ENCODE measurements at places on chromosomes 4 and X.

GRCh38 chrX:19535476-19535875, 20.2 kb upstream of the MAP3K15 start:
- no peak for DNase-seq

DNA sequence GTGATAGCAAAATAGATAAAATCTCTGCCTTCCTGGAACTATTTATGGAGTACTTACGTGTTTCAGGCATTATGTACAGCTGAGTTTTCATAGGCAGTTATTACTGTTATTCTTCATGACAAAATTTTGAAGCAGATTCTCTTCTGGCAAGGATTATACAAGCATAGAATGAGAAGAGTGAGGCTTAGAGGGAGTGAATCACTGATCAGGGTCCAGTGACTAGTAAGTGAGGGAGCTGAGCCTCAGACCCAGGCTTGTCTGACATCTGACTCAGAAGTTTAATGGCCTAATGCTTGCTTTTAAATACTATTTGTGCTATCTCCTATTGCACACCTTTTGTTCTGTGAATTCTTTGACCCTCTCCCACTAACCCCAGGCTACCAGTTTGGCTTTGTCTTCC, 110.6 kb downstream of the DTHD1 start:
- DNase-seq, result no peak

DNA sequence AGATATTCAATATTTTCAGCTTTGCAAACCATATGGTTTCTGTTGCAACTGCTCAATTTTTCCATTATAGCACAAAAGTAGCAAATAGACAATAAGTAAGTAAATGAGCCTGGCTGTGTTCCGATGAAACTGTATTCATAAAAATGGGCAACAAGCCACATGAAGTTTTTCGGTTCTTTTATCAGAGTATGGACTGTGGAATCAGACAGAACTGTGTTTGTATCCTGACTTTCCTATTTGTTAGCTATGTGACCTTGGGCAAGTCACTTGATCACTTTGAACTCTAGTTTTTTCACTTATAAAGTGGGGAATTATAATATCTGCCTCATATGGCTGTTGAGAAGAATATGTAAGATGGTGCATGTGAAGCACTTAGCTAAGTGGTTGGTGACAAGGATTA, 23.4 kb upstream of the ADGRA3 start:
- no peak for DNase-seq

GRCh38 chr4:28490669-28491068, 1630.0 kb downstream of the STIM2 start:
- DNase-seq, result no peak

GRCh38 chrX:118802857-118803256, 20.8 kb upstream of the ZCCHC12 start:
- no peak for DNase-seq

GRCh38 chr4:25800245-25800644, 62.5 kb downstream of the SEL1L3 start:
- DNase-seq, result no peak

DNA sequence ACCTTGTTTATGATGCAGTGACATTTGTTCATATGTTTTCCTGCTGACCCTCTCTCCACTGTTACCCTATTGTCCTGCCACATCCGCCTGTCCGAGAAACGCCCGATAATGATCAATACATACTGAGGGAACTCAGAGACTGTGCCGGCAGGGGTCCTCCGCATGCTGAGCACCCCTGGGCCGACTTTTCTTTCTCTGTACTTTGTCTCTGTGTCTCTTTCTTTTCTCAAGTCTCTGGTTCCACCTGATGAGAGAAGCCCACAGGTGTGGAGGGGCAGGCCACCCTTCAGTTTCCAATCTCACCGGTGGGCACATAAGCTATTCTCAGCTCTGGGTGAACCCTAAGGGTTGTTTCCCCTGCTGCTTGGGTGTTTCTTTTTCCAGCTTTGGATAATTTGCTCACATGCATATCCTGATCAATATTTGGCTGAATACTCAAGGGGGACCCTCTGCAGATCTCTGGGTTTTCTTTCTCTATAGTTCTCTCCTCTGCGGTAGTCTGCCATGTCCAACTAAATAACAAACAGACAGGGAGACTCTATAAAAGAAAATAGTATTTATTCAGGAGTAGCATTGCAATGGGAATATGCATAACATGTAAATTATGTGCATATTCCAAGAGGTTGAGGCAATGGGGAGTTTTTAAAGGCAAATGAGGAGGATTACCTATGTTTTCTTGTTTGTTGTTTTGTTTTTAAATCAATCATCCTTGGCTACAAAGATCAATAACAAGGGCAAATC, 97.2 kb downstream of the CEP44 start:
- no peak for DNase-seq

DNA sequence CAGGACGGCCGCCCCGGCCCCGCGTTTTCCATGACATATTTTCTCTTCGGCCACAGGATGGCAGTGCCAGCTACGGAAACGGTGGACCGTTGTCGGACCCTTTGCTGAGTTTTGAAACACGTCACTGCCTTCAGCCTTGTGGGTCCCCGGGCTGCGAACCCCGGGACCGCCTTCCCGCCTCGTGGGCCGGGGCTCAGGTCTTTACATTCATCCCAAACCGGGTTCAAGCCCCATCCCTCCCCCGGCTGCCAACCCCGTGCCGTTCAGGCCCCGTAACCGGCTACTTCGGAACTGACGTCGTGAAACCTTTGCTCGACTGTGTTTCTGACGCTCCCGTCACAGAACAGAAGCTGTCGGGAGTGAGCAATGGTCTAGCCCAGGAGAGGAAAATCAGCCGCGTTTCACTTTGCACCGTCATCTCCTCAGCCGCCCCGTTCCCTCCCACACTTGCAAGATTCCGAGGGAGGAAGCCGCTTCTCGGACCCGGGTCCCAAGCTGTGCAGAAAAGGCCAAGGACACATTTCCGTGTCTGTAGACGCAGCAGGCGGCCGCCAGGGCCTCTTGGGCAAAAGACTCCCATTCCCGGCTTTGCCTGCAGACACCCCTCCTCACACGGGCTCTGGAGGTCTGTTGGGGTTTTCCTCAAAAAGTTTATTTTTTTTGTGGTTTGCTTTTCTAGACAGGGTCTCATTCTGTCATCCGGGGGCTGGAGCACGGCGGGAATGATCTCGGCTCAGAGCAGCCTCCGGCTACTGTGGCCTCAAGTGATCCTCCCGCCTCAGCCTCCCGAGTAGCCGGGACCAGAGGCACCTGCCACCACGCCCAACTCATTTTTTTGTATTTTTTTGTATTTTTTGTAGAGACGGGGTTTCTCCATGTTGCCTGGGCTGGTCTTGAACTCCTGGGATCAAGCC, 41.4 kb upstream of the PPP2R3B start:
- no peak for DNase-seq

GRCh38 chr4:104457308-104457981, 37.2 kb downstream of the CXXC4 start:
- no peak for DNase-seq

DNA sequence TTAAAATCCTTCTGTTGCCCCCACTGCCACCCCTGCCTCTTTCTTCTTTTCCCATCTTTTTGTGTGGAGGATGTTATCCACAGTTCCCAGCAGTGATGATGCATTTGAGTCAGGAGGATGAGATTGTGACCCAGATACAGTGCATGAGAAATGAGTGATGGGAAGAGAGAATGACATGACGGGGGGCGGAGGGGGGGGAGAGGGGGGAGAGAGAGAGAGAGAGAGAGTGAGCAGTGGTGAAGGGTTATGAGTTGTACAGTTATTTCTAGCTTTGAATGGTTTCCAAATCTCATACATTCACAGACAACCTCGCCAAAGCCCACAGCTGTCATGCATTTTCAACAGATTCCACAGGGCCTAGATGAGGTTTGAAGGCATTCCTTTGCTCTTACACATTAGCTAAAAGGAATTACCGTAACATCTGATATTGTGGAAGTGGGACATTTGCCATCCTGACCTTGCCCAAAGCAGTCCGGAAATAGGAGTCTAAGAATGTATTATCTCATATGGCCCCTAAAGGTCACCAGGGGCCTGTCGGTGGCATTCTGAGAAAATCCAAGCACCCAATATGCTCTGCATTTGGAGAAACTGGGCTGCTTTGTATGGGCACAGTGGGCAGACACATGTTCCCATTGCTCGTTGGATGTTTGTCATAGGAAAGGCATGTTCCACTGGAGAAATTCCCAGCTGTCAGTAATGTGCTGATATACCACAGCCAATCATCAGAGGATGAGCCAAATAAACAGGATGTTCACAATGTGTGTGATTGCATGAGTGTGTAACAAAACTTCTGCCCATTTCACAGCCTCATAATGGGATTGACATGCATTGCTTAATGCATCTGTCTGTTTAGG, 435.8 kb downstream of the SPRY1 start:
- DNase-seq, result no peak

GRCh38 chrX:153766098-153766817, 2.2 kb downstream of the PLXNB3 start:
- DNase-seq, result no peak

DNA sequence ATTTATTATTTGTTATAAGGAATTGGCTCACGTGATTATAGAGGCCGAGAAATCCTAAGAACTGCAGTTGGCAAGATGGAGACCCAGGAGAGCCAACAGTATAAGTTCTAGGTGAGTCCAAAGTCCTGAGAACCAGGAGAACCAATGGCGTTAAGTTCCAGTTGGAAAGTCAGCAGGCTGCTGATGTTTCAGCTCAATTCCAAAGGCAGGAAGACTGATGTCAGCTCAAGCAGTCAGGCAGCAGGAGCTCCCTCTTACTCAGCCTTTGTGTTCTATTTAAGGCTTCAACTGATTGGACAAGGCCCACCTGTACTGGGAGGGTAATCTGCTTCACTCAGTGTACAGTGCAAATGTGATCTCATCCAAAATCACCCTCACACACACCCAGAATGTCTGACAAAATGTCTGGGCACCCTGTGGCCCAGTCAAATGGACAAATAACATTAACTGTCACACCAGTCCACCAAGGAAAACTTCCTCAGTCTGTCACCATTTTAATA, 30.8 kb upstream of the TBL1X start:
- no peak for DNase-seq

GRCh38 chr4:80336582-80336981, 1.1 kb downstream of the CFAP299 start:
- no peak for DNase-seq

GRCh38 chr4:24330573-24330972, 253.8 kb downstream of the DHX15 start:
- DNase-seq, result no peak

DNA sequence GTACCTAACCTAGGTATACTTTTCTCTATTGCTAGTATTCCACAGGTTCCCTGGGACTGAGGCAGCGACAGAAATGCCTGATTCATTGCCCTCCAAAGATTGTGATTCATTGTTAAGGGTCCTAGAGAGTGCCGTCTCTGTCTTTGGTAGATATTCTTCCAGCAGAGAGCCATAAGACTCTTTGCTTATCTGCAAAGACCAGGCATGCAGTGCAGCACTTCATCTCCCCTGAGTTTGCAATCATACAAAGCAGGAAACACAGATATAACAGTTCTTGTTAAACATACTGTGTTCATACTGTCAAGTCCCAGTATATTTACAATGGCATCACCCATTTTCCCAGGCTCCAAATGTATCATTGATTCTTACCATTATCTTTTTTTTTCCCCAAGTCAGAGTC, 47.7 kb downstream of the KLF8 start:
- no peak for DNase-seq

GRCh38 chrX:87140800-87141483, 376.7 kb upstream of the KLHL4 start:
- DNase-seq, result no peak

GRCh38 chr4:10504570-10505179, 47.4 kb upstream of the ZNF518B start:
- no peak for DNase-seq

- no peak for DNase-seq
These were observed 88.9 kb downstream of the COX7B2 start for GRCh38 chr4:46820154-46820553.

DNA sequence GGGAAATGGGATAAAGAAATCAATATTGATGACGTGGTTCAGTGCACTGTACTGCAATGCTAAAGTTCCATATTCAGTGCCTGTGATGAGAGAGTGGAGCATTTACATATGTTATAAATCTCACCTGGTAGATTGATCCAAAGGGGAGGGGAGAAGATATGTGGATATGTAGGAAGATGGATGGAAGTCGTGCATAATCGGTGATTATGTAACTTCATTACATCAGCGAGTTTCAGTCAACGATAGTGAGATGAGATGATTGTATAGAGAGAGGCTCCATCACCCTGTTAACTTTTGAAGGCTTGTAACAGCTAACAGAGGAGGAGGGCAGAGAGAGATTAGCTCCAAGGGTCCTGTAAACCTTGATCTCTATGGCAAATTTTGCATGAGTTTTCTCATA, 1.8 kb downstream of the IL1RAPL1 start:
- DNase-seq, result no peak

DNA sequence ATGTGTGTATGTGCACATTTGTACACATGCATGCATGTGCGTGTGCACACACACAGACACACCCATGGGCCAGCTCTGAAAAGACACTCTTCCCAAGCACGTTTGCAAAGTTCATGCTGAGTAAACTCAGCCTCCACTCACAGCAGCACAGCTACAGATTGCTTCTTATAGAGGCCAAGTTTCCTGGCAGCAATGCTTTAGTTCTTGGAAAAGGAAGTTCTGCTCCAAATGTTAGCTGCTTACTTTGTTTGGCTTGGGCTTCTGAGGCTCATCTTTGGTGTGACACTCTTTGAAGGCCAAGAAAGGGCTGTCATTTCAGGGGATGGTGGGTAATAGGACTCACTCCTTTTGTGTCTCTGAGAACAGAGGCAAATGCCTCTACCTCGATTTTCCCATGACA, 6.6 kb downstream of the PLP1 start:
- DNase-seq, result no peak

DNA sequence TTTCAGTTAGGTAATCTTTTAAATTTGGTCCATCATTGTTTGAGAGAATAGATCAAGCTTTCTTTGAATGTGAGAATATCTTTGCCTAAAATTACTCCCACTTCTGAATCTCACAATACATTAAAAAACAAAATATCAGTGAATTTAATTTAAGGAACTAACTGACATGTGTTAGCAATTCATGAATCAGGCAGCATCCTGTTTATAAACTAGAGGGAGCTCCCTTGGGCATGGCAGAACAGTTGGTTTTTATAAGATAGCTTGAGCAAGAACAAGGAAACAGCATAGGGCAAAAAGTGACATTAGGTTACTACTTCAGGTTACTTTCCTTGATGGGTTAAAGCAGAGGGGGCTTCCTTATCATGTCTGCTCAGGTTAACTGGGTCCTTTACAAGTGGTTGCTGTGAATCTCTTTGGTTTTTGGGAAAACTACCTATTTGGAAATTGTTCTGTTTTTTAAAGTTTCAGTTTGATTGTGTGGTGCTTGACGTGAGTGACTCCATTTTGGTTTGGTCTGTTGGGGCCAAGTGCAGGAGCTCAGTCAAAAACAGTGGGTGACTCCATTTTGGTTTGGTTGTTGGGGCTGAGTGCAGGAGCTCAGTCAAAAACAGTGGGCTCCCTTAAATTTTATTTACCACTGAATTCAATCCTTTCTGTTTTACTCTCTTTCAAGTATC, 68.0 kb downstream of the PPEF2 start:
- no peak for DNase-seq

GRCh38 chr4:75819121-75819520, 83.1 kb downstream of the PPEF2 start:
- DNase-seq, result no peak

- DNase-seq, result no peak
These were observed 41.3 kb upstream of the IGFBP7 start for GRCh38 chr4:57151481-57151880.
